H9 (cell line): ENCODE measurements at places on chromosomes 12 and 14.

GRCh38 chr14:84959851-84960520 lies 570.0 kb upstream of the FLRT2 start:
- no peak for DNase-seq

DNA sequence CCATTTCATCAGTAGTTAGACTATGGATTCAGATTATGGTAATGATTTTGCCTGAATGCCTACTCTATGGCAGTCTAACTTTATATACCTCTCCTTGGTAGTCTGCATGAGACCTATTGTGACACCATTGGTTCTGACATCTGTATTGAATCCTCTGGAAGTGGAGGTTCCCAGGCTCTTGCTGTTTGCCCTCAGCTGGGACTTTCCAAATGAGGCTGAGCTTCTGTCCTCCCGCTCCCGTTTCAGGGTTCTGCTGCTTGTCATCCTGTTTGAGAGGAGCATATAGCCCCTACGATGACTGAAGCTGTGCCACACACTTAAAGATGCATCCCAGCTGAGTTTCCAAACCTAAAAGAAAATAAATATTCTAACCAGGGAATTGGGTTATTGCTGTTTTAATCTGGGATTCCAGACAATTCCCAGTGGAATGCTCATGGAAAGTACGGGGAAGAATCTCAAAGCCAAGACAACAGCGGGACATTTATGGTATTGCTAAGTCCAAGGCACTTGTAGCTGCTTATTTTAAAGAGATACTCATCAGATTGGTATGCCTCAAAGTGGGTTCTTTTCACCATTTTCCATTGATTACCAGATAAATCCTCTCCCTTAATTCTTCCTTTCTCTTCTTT lies 105.9 kb downstream of the ETV6 start:
- DNase-seq: no peak

DNA sequence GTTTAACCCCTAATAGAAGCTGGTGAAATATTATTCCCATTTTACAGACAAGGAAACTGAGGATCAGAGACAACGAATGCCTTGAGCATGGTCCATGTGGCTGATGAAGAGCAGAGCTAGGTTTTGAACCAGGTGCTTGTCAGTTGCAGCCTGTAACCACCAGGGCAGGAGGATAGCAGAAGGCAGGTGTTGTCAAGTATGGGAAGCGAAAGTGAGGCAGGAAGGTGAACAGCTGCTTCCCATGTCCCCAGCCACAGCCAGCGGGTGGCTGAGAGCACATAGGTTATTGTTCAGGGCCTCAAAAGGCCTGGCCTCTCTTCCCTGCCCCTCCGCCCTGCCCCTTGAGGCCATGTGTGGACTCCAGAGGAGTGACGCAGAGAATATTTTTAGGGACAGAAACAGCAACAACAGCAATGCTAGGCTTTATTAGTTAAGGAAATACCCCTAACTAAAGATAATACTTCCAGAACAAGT lies 39.6 kb downstream of the IQSEC3 start:
- peak; percentile 88 for DNase-seq

DNA sequence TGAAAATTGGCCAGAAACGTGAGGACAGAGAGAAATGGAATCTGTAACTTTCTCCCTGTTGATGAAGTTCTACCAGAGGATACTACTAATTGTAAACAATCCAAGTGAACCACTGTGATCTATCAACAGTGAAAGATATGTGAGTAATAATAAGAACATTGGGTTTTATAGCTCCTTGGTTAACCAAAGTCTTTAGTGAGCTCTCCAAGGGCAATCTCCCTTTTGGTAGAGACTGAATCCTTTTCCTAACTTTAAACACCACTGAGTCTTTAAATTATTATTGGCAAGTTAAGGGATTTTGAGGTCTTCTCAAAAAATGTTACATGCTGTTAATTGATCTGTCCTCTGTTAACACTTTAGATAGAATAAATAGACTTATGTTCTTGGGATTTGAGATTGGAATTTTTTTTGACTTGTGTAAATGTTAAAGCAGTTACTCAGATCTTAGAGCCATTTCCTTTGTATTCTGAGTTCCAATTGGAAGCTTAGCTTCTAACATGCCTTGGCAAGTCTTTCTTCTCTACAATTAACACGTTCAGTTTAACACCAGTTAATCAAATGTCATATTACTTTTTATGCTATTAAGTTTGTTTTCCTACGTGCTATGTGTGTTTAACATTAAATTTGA lies 338.2 kb upstream of the DDHD1 start:
- DNase-seq: no peak

GRCh38 chr14:95294834-95295599 lies 24.7 kb downstream of the CLMN start:
- no peak for DNase-seq

DNA sequence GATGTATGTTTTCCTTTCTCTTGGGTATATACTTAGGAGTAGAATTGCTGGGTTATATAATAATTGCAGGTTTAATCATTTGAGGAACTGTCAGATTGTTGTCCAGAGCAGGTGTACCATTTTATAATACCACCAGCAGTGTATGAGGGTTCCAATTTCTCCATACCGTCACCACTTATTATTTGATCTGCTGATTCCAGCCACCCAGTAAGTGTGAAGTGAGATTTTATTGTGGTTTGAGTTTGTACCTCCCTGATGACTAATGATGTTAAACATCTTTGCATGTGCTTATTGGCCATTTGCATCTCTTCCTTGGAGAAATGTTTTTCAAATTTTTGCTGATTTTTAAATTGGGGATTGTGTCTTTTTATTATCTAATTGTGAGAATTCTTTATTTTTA lies 15.1 kb downstream of the NCKAP5L start:
- DNase-seq: no peak

DNA sequence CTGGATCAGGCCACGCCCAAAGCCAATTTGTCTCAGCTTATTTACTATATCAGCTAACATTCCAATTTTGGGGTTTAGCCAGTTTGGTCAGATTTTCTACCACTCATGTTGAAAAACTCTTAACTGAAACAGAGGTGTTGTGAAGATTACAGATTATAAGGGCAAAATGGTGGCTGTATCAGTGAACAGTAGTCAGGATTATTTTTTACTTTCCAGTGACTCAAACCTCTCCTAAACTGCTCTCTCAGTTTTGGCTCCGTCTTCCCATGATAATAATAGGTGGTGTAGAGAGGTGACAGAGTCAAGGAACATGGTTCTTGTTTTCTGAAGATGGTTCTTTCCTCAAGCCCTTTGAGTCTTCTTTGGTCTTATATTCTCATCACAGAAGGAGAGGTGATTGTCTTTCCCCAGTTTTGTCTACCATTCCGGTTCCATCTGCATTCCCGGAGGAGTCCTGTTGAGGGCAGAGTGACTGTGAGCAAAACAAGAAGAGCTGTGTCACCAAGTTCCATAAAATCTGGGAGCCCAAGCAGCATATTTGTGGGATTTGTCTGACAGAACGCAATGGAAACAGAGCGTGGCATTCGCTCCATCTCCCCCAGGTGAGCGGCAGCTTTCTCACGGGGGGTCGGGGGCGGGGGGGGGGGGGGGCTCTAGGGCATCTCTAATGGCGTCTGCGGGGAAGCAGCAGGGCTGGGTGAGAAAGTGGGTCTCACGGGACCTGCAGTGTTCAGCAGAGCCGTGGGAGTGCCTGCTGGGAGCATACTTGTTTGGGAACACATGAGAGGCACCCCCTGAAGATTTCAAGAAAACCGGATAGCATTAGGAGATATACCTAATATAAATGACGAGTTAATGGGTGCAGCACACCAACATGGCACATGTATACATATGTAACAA lies 59.1 kb downstream of the TBC1D30 start:
- peak; percentile 43 for DNase-seq

DNA sequence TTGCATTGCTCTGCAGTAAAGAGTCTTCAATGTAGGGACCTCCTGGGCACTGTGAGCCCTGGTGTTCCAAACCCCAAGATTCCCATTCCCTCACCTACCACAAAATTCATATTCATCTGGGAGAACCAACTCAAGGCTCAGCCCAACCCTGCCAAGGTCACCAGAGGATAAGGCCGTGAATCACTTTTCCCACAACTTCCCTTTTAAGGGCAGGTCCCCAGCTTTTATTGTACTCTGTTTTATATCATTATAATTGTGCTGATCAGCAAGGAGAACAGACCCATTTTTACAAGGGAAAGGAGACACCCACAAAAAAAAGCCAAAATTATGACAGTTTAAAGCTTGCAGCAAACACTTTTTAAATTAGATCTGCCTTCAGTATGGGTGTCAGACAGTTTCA lies 363.0 kb upstream of the FKBP4 start:
- no peak for DNase-seq

GRCh38 chr12:23795494-23795893 lies 154.0 kb downstream of the SOX5 start:
- no peak for DNase-seq

- no peak for DNase-seq
Observed at GRCh38 chr12:53078425-53079225, 565 bp downstream of the SPRYD3 start.

DNA sequence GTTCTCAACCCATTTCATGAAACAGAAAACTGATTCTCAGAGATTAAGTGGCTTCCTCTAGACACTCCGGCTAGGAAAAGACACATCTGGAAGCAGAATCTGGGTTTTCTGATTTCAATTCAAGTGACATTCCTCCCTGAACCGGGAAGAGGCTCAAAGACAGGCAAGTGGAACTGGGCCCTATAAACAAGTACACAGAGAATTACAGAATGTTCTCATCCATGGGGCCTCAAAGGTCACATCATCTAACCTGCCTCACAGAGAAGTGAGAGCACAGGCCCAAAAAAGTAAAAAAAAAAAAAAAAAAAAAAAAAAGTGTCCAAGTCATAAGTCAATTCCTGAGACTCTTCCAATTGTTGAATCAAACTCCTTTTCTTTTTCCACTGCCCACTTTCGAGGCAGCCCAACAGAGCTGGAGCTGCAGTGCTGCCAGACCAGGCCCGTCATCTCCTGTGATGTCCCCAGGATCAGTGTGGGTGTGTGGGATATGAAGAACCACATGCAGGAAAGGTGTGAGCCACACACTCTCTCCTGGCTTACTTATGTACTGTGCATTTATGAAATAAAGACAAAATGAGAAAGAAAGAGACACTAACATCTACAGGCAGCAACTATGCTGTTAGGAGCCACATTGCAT lies 2.8 kb upstream of the KRT1 start:
- no peak for DNase-seq

- no peak for DNase-seq
Observed at GRCh38 chr12:42507081-42507480, 82.5 kb downstream of the PRICKLE1 start.

DNA sequence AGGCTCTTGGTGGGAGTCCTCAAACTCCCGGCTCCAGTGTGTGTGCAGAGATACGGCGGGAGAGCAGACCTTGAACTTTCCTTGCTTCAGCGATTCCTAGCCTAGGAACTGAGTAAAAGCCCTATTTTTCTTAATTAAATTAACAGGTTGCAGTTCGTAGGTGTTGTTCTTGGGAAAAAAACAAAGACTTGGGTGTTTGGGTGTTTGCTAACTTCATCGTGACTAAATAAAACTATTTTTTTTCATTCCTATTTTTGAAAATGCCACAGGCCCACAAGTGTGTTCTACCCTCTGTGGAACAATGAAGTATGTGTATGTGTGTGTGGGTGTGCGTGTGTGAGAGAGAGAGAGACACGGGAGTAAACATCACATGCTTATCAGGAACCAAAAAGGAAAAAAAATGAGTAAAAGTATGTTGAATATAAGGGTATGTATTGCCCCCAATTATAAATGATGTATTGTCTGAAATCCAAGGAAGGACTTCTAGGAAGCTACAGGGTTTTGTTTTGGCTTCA lies 651 bp downstream of the TMEM117 start:
- no peak for DNase-seq
